ENCODE measurements at places on chromosomes 12 and 14. TPM values are rescaled to one million over a fixed set of nuclear protein-coding genes. Genes with fewer than 3 reads are reported as not detected.

The RNF212B gene
- total RNA-seq, result not detected

The GARIN6 gene
- not detected for total RNA-seq

The ANO6 gene
- total RNA-seq, result 85.0 TPM

GRCh38 chr12:69239922-69240630, 707 bp downstream of the CPSF6 start:
- H3K4me3 ChIP-seq, result peak overlapping the region; percentile 77
- no peaks in the 10 kb centered on the region for H3K27me3 ChIP-seq
- no peaks in the 10 kb centered on the region for H3K36me3 ChIP-seq

Measured in upper lobe of right lung (tissue), 1 donor.